T-helper 17 cell (primary cell): ENCODE measurements at places on chromosomes 7 and 10. TPM values are rescaled to one million over a fixed set of nuclear protein-coding genes. Genes with fewer than 3 reads are reported as not detected.

SCRN1 gene
- total RNA-seq: 5.7 TPM

ZNF365 gene
- total RNA-seq: 1.6 TPM

PPP1R17 gene
- not detected for total RNA-seq

PRLHR gene
- total RNA-seq: not detected

PRSS37 gene
- total RNA-seq: not detected

MLXIPL gene
- not detected for total RNA-seq

SPDYE16 gene
- total RNA-seq: 0.91 TPM

LRRC17 gene
- 0.86 TPM for total RNA-seq

ANKRD61 gene
- total RNA-seq: not detected

XRCC2 gene
- total RNA-seq: 0.50 TPM

CDHR3 gene
- 13.9 TPM for total RNA-seq

BTBD16 gene
- not detected for total RNA-seq

EPO gene
- total RNA-seq: not detected

SKIDA1 gene
- 0.34 TPM for total RNA-seq

CDH23 gene
- total RNA-seq: 8.1 TPM

TUBB8 gene
- total RNA-seq: not detected

SHTN1 gene
- total RNA-seq: 2.4 TPM

OPTN gene
- 160 TPM for total RNA-seq

LCOR gene
- 63.0 TPM for total RNA-seq
